Activated T-helper 2 cell treated with anti-CD3 and anti-CD28 coated beads, Interferon-gamma antibody, Interleukin-2, Interleukin-4, amounts not matched to agents 10 μg/mL and 5 μg/mL and 100 μg/mL, durations not matched to agents 14 hours and 24 hours and 36 hours (primary cell): ENCODE measurements at places on chromosomes 5 and 9. TPM values are rescaled to one million over a fixed set of nuclear protein-coding genes. Genes with fewer than 3 reads are reported as not detected.

- H3K4me3 ChIP-seq: no peak overlapping the region
- peaks cover 5% of the 10 kb centered on the region for H3K4me1 ChIP-seq
- DNase-seq: no peak
- no peaks in the 10 kb centered on the region for H3K36me3 ChIP-seq
- H3K27ac ChIP-seq: no peak overlapping the region
These were observed 98.4 kb downstream of the FGF1 start for GRCh38 chr5:142587354-142587965.

DNA sequence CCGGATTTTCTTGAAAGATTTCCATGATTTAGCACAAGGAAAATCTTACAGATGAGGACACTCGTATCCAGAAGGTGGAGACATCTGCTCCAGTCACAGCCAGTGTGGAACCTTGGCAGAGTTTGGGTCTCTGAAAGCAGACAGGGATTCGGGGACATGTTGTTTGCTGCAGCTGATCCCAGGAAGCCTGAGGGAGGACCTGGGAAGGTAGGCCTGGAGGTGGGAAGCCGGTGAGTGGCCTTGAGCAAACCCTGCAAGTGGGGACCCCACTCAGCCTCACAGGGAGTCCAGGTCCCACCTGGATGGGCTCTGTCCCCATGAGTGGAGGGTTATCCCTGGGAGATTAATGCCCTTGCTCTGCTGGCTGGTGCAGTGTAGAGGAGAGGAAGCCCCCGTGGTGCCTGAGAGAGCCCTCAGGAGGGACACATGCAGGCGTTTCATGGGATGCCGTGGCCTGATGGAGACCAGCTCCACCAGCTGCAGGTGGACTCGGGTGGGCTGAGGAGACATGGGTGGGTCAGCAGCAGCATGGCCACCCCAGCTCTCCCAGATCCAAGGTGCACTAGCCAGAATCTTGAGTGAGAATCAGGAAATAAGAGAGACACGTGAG is 7.8 kb downstream of the MRPS2 start:
- H3K4me1 ChIP-seq: peaks cover 15% of the 10 kb centered on the region
- DNase-seq: no peak
- no peak overlapping the region for H3K27ac ChIP-seq
- H3K36me3 ChIP-seq: peaks cover 19% of the 10 kb centered on the region
- H3K27me3 ChIP-seq: no peaks in the 10 kb centered on the region

SPOCK1 gene
- total RNA-seq: not detected in 2 replicates

DNA sequence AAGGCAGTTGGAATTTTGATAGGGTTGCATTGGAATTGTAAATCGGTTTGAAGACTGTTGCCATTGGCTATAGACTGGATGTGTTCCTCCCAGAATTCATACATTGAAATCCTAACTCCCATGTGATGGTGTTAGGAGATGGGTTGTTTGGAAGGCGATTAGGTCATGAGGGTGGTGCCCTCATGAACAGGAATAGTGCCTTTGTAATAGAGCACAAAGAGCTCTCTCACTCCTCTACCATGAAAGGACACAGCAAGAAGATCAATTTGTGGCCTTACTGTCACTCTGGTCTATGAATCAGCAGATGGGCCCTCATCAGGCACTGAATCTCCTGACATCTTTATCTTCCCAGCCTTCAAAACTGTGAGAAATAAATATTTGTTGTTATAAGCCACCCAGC is 133.2 kb downstream of the PARP8 start:
- H3K27ac ChIP-seq: no peak overlapping the region
- no peak overlapping the region for H3K4me3 ChIP-seq
- peaks cover 65% of the 10 kb centered on the region for H3K36me3 ChIP-seq

- H3K27me3 ChIP-seq: no peaks in the 10 kb centered on the region
- peaks cover 5% of the 10 kb centered on the region for H3K4me1 ChIP-seq
- peak; percentile 72 for DNase-seq
- H3K27ac ChIP-seq: no peak overlapping the region
- peaks cover 17% of the 10 kb centered on the region for H3K36me3 ChIP-seq
These were observed 27.8 kb downstream of the SUB1 start for GRCh38 chr5:32613050-32613672.

DNA sequence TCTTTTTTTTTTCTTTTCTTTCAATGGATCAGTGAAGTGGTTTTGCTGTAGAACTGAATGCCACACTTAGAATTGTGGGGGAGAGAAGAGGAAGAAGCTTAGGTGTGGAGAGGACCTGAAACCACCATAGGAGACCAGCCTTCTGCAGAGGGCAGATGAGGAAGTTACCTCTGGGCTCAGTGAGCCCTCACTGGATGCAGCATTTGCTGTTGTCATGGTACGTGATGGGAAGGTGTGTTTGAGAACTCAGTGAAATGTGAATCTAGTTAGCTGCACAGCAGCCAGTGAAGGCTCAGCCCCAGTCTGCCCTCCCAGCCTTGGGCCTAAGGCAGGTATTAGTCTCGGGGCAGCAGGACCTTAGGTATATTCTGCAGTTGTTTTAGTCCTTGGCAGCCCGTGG is 17.5 kb downstream of the CYFIP2 start:
- H3K36me3 ChIP-seq: peaks cover 68% of the 10 kb centered on the region
- H3K4me1 ChIP-seq: peaks cover 74% of the 10 kb centered on the region
- DNase-seq: no peak
- H3K27ac ChIP-seq: peak overlapping the region; percentile 48
- H3K4me3 ChIP-seq: no peak overlapping the region

CYSRT1 gene
- 0.41 and 0.50 TPM in 2 replicates for total RNA-seq

DNA sequence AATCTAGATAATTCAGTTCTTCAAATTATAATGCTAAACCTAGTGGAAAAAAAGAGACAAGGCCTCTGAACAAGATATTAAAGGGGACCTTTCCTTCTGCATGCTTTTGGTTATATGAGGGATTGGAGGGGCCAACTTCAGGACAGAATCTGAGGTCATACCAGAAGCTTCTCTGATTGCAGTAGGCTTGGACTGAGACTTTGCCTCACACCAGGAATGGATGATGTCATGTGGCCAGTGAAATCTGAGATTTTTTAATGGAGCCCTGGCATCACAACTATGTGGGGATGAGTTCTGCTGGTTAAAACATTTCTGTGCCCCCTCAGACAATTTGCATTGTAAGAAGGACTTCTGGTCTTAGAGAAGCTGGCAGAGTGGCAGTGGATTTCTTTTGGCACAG is 88.6 kb downstream of the ANGPTL2 start:
- H3K27ac ChIP-seq: no peak overlapping the region
- DNase-seq: no peak
- no peaks in the 10 kb centered on the region for H3K36me3 ChIP-seq
- peaks cover 35% of the 10 kb centered on the region for H3K27me3 ChIP-seq
- H3K4me1 ChIP-seq: no peaks in the 10 kb centered on the region

GRCh38 chr5:89268460-89268859 is 385.5 kb upstream of the MEF2C start:
- H3K4me1 ChIP-seq: no peaks in the 10 kb centered on the region
- no peaks in the 10 kb centered on the region for H3K27me3 ChIP-seq
- H3K27ac ChIP-seq: no peak overlapping the region
- no peak for DNase-seq
- H3K4me3 ChIP-seq: no peak overlapping the region

- DNase-seq: no peak
- no peak overlapping the region for H3K4me3 ChIP-seq
- H3K36me3 ChIP-seq: no peaks in the 10 kb centered on the region
- H3K27ac ChIP-seq: no peak overlapping the region
- H3K4me1 ChIP-seq: no peaks in the 10 kb centered on the region
These were observed 718.9 kb upstream of the MEF2C start for GRCh38 chr5:89601880-89602279.

DNA sequence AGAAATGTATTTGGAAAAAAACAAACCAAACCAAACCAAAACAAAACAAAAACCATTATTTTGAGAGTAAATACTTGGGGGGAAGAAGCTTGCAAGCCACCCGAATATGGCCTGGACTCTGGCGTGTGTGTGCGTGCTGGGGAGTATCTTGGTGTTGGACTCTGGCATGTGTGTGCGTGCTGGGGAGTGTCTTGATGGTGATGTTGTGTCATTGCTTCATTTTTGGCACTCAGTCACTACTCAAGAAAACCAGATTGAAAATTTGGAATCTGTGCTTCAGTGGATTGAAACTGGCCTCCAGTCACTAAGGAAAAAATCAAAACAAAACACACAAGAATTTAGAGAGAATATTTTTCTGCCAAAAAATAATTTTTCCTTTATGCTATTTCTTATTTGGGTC is 76.1 kb downstream of the ARRDC3 start:
- peaks cover 3% of the 10 kb centered on the region for H3K36me3 ChIP-seq
- H3K4me3 ChIP-seq: no peak overlapping the region
- H3K27ac ChIP-seq: no peak overlapping the region
- DNase-seq: no peak
- no peaks in the 10 kb centered on the region for H3K27me3 ChIP-seq

GRCh38 chr9:38023661-38024035 is 45.4 kb downstream of the SHB start:
- H3K4me3 ChIP-seq: no peak overlapping the region
- no peaks in the 10 kb centered on the region for H3K4me1 ChIP-seq
- H3K27ac ChIP-seq: no peak overlapping the region
- DNase-seq: no peak

GRCh38 chr5:141241496-141241895 is 3.7 kb upstream of the PCDHB15 start:
- H3K4me1 ChIP-seq: no peaks in the 10 kb centered on the region
- H3K27ac ChIP-seq: no peak overlapping the region
- no peak for DNase-seq

- DNase-seq: no peak
- peaks cover 7% of the 10 kb centered on the region for H3K27me3 ChIP-seq
- no peak overlapping the region for H3K27ac ChIP-seq
These were observed 1.3 kb downstream of the TNPO1 start for GRCh38 chr5:72817671-72818266.

DNA sequence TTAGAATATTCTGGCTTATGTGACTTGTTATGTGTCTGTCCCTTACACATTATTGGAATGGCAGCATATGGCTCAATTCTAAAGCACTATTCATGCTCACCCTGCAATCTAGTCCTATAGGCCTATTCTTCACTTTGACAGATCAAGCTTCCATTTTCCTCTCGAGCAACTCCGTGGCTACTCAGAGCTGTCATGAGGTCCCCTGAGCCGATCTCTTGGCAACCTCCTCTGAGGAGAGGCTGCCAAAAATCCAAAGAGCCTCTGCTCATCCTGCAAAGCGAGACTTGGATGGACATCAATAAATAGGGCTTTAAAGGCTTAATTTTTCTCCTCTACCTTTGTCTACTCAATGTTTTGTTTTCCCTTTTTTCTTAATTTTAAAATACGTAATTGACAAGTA is 163.8 kb downstream of the GABRB2 start:
- H3K4me1 ChIP-seq: no peaks in the 10 kb centered on the region
- H3K27ac ChIP-seq: no peak overlapping the region
- H3K36me3 ChIP-seq: no peaks in the 10 kb centered on the region
- H3K4me3 ChIP-seq: no peak overlapping the region

GRCh38 chr9:71911908-71912335 is 483 bp downstream of the C9orf85 start:
- peaks cover 17% of the 10 kb centered on the region for H3K36me3 ChIP-seq
- H3K27ac ChIP-seq: peak overlapping the region; percentile 99
- H3K27me3 ChIP-seq: no peaks in the 10 kb centered on the region
- DNase-seq: no peak
- H3K4me1 ChIP-seq: peaks cover 44% of the 10 kb centered on the region

DNA sequence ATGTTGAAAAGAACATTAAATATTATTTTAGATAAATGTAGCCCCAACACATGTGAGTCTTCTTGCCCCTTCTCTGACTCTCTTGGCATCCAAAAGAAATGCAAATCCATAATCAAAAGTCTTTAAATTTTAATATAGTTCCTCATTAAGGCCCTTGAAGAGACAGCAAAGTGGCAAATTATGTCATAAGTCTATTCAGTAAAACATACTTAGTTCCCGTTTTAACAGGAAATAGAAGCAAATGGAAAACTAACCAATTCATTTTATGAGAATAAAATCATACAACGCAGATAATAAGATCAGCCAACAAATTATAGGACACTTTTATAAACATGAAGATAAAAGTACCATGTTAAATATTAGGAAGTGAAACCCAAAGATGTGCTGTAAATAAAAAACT is 20.1 kb upstream of the IFNB1 start:
- no peaks in the 10 kb centered on the region for H3K36me3 ChIP-seq

- no peak for DNase-seq
- H3K27ac ChIP-seq: no peak overlapping the region
- H3K4me1 ChIP-seq: no peaks in the 10 kb centered on the region
- no peaks in the 10 kb centered on the region for H3K36me3 ChIP-seq
- H3K4me3 ChIP-seq: no peak overlapping the region
These were observed 136.9 kb downstream of the OR2K2 start for GRCh38 chr9:111193095-111193494.

- no peak for DNase-seq
- no peak overlapping the region for H3K4me3 ChIP-seq
- H3K36me3 ChIP-seq: no peaks in the 10 kb centered on the region
These were observed 285.2 kb downstream of the NPR3 start for GRCh38 chr5:32996336-32996735.

COL15A1 gene
- total RNA-seq: not detected in 2 replicates

- no peaks in the 10 kb centered on the region for H3K4me1 ChIP-seq
- no peak overlapping the region for H3K4me3 ChIP-seq
- no peak overlapping the region for H3K27ac ChIP-seq
These were observed 524.5 kb downstream of the TMEM38B start for GRCh38 chr9:106218854-106219253.

DNA sequence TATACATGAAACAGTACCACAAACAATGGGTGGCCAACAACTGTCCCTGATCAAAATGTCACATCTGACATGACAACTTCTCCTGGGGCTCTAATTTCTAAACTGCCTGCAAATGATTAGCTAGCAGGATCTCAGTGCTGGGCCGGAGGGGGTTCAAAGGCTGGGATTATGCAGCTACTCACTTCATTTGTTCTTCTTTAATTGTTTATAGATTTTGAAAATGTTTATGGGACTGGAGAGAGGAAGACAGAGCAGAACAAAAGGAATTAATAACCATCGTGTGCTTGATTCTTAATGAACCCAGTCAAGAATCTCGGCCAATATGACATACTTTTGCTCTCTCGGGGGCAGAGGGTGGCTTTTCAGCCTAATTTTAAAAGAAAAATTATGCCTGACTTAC is 313.6 kb downstream of the NSG2 start:
- H3K27me3 ChIP-seq: no peaks in the 10 kb centered on the region
- peaks cover 2% of the 10 kb centered on the region for H3K4me1 ChIP-seq
- H3K36me3 ChIP-seq: no peaks in the 10 kb centered on the region

DNA sequence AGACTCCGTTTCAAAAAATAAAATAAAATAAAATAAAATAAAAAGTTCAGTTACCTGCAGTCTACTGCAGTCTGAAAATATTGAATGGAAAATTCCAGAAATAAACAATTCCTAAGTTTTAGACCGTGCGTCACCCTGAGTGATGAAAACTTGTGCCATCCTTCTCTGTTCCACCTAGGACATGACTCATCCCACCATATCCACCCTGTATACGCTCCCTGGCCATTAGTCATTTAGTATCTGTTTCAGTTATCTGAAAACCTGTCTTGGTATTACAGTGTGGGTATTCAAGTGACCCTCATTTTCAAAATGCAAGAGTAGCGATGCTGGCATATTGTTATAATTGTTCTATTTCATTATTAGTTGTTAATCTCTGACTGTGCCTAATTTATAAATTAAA is 51.8 kb upstream of the TEX48 start:
- DNase-seq: no peak
- H3K36me3 ChIP-seq: peaks cover 36% of the 10 kb centered on the region
- H3K4me1 ChIP-seq: peaks cover 46% of the 10 kb centered on the region
- no peak overlapping the region for H3K27ac ChIP-seq
